ENCODE measurements at places on chromosomes 2 and 18.

GRCh38 chr2:30481323-30481800 is 34.3 kb downstream of the LCLAT1 start:
- no peak for DNase-seq

DNA sequence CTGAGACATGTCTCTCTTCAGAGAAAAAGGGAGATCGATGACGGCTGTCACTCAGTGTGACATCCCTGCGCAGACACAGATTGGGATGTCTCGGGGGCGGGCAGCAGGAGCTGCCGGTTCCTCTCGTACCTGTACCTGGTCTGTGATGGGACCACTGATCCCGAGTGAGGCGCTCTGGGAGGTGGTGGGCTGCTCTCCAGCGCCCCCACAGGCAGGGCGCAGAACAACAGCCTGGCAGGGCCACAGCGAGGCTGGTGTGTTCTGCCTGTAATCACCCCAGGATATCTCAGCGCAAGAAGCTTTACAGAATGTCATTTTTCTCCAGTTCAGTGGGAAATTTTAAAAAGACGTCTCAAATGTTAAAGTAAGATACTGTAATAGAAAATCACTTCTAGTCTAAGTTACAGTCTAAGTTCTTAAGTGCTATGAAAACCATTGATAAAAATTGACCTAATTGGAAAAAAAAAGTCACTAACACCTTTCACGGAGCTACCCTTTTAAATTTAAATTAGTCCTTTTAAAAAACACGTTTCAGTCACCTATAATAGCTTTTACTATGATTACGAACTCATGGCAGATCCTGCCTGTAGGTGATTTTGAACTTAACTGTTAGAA is 189.8 kb downstream of the SNTG2 start:
- no peak for DNase-seq

- DNase-seq, result no peak
Measured at GRCh38 chr2:150309311-150310080, 178.0 kb downstream of the RND3 start.

DNA sequence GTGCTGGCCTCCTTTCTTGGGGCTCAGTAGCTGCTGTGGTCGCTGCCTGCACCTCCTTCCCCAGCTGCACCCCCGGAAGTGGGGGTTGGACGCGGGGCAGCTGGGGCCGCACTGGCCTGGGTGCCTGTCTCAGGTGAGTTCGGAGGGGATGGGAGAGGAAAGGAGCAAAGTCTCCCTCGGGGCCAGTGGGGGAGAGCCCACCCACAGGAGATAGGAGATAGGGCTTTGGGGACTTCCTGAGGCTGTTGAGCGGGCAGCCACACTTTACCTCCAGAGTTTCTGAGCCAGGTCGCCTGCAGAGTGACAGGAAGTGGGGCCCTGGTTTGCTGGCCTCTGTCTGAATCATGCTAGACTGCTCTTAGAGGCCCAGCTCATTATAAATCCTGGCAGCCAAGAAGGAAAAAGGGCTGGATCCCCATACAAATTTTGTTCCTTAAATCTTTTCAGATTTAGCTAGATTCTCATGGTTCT is 8.1 kb downstream of the MBP start:
- DNase-seq, result no peak

DNA sequence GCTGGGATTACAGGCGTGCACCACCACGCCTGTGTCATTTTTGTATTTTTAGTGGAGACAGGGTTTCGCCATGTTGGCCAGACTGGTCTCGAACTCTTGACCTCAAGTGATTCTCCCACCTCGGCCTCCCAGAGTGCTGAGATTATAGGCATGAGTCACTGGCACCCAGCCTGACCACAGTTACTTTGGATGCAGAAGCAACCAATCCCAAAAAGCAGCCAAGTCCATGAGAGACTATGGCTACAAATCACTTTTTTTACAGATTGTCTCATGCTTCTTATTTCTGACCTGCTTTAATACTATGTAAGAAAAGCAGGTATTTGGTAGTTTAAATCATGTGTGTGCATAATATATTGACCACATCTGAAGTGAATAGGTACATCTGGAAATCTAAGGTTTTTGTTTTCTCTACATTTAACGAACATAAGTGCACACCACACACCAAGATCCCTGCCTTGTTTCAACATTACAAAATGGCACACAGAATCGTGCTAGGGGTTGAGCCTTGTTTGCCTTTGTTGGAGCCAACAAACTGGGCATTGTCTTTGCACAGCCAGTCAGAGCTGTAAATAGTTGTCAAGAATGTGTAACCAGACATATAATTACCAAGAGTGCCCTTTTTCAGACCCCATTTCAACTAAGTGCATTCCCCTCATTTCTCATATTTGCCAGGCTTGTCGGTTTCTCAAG is 18.3 kb upstream of the MAP4K4 start:
- no peak for DNase-seq

DNA sequence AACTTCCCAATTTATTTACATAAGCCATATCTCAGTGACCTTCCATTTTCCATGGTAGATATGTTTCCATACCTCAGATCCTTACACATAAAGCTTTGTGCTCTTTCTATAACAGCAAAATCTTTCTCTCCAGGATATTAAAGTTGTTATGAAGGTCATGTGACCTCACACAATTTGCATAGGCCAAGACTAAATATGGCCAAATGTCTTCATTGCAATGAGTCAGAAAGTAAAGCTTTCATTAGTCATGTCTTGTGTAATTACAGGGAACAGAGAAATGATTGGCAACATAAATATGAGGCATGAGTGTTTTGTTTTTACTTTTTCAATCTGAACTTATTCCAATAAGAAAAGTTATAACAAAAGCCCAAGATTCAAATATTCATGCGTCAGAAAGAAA is 243.5 kb downstream of the ASXL3 start:
- DNase-seq, result no peak

- no peak for DNase-seq
Measured at GRCh38 chr2:60318544-60318943, 234.9 kb downstream of the BCL11A start.

DNA sequence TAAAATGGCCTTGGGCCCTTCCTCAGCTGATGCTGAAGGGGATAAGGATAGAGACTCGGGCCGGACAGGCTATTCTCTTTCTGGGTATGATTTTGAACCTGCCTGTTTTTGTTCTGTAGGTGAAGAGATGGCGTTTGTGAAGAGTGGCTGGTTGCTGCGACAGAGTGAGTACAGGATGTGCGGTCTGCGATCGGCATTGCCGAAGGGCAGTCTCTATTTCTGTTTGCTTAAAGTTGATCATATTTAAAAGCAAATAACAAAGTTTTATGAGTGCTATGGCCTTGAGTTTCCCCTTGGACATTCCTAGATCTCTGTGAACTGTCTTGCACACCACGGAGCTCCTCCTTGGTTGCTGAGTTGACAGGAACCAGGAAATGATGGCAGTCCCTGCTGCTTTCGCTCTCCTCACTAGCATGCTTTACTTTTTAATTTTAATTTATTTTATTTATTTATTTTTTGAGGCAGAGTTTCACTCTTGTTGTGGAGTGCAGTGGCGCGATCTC is 15.7 kb downstream of the PLEKHB2 start:
- DNase-seq, result no peak

GRCh38 chr18:6781796-6782195 is 52.3 kb downstream of the ARHGAP28 start:
- no peak for DNase-seq
